Left lung (tissue), 14 donors: ENCODE measurements at places on chromosomes 1 and 21. TPM values are rescaled to one million over a fixed set of nuclear protein-coding genes. Genes with fewer than 3 reads are reported as not detected.

DNA sequence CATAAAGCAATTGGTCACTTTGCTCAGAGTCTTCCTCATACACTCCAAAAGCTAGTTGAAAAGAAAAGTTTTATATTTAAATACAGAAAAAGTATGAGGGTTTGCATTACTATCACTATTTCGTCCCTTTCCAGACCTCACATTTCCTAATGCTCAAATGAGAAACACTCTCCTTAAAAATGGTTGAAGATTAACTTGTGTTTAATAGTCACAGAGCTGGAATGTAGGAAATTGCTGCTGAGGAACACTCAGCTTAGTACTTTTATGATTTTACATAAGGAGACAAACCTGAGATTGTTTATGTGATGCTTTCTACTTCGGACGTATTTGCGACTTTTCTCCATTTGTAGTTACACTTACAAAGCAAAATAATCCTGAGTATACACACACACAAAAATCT is 39.8 kb downstream of the MYSM1 start:
- no peak for DNase-seq

- DNase-seq: peak; percentile 69
These were observed 1.2 kb downstream of the SARS1 start for GRCh38 chr1:109214695-109215623.

DNA sequence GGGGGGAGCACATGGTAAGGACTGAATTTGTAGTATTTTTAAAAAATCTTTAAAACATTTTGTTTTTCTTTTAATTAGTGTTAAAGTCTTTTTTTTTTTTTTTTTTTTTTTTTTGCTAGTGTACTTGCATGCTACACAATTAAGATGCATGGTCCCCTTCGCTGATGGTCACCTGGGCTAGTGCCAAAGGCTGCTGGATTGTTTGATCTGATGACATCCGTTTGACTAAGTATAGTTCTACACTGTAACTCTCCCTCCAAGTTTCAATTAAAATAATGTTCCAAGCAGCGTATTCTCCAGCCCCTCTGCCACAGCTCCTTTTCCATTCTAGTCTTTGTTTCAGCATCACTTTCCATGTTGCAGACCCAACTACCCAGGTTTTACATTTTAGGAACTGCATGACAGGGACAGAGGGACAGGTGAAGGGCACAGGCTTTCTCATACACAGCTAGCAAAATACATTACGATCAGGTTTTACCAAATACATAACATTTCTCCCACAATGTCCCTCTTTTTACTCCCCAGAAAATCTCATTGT is 852 bp upstream of the RAVER2 start:
- no peak for DNase-seq

DNA sequence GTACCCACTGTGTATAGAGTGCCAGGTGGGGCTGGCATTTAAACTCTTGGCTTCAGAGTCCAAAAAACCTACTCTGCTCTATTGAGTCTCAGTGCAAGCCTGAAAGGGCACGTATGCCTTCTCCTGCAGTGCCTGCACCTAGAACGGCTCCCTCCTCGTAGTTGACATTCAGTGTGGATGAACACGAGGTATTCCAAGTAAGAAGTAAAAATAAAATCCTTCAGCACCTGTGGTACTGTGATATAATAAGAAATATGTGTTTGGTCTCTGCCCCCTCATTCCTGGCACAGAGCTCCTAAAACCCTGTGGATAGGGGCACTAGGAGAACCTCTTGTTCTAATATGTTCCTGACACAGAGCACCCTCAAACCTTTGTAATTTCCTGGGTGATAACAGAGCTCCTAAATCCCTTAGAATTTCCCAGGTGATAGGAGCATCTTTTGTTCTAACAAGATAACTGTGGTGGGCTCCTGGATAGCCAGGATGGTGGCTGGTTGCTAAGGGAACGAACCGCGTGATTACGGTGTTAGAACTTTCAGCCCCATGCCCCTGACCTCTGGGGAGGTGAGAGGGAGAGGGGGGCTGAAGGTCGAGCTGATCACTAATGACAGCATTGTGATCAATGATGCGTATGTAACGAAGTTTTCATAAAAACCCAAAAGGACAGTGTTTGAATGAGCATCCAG is 16.8 kb downstream of the UCK2 start:
- no peak for DNase-seq

DNA sequence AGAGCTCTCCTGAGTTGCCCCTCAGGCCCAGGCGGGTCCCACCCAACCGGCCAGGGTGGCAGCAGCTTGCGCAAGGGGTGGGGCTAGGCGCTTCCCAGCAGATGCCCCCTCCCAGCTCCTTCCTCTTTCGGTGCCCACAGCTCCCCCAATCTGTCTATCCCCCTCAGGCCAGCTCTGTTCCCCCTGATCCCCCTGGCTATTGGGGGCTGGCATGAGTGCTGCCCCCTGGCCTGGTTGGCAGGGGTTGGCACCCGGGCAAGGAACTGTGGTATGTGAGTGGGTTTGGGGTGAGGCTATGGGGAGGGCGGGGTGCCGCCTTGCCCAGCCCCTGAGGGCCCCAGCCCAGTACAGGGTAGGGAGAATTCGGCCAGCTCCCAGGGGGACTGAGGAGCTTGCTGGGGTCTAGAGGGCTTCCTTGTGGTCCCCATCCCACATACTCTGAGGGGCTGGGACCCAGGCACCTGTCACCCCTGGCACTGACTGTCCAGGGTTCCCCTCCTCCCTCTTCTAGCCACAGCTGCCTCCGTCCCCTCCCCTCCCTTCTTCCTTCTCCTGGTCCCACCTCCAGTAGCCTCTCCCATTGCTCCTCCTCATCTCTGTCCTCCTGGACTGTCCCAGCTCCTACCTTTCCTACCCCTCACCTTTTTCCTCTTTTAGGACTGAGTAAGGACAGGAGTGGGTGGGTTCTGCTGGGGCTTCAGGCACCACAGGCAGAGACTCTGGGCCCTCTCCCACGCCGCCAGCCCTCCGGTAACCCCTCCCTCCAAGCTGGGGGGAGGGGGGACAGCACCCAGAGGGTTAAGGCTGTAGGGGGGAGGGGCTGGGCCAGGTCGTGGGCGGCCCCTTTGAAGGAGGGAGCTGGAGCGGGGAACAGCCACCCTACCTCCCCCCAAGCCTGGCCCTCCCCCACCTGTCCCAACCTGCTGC is 5.7 kb downstream of the ZBTB7B start:
- DNase-seq: peak; percentile 87

DNA sequence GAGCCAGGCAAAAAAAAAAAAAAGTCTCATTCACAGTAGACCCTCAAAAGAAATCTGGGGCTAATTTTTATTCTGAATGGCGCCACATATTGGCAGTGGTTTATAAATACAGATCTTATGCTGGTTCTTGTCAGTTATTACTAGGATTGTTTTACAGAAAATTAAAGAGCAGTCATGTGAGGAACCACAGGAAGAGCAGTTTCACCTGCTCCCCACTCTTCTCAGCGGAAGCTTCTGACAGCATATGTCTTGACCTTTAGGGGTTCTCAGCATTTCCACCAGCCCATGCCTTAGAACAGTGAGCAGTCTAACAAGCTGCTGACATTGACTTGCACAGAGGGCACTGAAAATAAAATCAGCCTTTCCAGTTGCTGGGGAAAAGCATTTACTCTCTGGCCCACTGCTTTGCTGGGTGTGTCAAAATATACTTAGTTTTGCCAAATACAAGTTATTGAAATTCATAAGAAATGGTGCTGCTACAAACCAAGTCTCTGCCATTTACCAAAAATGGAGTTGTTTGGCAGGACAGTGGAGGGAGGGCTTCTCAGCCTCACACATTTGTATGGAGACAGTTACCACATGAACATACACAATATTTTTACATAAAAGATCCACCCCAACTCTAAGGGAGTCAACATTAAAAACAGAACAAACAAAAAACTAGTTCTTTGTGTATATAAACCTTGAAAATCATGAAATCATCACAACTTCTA is 144.2 kb downstream of the SYT2 start:
- no peak for DNase-seq

GRCh38 chr1:183841950-183842794 is 37.3 kb downstream of the RGL1 start:
- DNase-seq: no peak

GRCh38 chr1:54248966-54249365 is 49.0 kb downstream of the MRPL37 start:
- no peak for DNase-seq

DNA sequence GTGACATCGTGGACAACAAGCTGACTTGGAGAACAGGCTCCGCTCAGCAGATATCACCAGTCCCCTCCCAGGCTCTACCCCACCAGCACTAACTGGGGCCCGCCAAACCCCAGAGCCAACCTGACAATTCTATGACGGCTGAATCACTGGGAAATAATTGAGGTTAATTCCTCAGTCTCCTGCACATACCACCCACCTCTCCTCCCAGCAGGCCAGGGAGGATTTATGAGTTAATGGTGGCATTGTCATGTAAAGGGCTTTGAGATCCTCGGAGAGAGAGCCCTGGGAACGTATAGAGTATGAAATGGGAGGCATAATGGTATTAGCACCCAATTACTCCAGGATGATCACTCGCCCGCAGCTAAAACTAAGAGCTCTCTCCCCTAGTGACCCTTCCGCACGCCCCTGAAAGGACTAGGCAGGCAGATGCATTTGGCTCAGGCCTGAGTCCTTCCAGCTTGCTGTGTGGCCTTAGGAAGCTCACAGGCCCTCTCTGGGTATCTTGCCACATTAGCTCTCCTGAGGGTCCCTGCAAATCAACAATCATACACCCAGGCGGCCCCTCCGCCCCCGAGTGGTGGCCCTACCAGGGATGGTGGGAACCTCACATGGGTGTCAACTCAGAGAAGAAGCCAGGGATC is 27.3 kb upstream of the PAX7 start:
- no peak for DNase-seq

DNA sequence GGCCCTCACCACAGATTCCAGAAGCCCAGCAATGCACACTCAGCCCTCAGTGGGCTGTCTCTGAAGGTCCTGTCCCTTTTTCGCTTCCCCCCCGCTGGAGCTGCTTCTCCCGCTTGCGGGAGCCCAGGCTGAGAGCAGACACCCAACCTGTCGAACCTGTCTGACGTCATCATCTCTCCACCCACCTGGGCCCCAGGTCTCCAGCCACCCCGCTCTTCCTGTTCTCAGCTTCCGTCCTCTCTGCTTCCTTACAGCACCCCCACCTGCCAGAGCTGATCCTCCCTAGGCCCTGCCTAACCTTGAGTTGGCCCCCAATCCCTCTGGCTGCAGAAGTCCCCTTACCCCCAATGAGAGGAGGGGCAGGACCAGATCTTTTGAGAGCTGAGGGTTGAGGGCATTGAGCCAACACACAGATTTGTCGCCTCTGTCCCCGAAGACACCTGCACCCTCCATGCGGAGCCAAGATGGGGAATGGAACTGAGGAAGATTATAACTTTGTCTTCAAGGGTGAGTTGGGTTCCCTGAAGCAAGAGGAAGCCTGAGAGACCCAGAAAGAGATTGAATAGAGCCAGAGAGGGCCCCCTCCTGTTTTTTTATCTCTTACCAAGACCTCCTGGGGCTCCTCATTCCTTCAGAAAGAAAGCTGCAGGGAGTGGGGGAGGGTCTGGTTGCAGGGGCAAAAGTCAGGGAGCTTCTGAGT is at the start of gene RAB25:
TSS of gene RAB25 (plus strand) at position 224 of the 700 bp plus-strand sequence. CDS start at position 465, 241 bp downstream.
- DNase-seq: peak; percentile 79

DNA sequence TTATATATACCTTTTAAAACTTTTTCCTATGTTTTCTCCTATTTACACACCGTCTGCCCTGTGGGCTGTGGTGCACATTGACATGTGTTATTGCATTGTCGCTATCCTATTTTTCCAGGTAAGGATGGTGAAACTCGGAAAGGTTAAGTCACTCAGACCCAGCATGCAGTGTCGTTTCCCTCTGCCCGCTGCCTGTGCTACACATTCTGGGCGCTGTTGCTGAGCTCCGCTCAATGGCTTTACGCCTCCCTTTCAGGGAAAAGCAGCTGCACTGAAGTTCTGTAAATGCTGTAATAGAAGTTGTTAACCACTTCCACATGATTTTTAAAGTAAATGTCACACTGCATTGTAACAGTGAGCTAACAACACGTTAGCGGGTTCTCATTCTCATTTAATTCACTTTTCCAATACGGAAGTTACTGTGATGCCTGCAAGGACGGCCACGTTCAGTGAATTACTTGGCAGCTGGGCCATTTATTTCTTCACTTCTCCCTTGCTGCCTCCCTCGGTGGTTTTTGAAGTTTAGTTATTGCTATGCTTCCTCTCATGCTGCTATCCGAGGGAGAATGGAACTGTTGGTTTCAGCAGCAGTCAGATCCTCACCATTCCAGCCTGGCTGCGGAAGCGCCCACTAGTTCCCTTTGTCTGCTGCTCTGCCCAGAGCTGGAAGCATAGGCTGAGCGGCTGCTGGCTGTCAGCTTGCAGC is 288.7 kb downstream of the SPATA17 start:
- DNase-seq: no peak

DNA sequence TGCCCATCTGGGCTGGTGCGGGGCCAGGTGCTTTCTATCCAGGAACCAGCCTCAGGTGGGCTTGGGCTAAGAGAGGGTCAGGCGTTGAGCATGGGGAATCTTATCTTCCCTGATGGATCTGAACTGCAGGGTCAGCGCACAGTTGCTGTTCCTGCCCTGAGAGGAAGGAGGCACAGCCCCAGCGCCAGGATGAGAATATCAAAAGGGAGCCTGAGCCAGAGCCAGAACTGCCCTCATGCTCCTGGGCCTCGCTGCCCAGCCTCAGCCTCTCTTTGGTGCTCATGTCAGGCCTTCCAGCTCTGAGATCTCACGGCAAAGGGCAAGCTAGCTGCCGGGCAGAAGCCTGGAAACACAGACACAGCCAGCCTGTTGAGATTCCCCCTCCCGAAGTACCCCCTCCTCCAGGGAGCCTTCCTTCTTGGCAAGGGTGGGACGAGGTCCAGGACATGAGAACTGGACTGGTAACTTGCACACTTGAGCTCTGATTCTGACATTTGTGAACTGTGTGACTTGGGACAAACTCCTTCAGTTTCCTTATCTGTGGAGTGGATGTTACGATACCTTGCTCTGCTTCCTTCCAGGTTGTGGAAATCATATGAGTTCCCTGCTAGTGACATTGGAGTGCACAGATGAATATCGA is 1.2 kb upstream of the LAD1 start:
- DNase-seq: no peak

DNA sequence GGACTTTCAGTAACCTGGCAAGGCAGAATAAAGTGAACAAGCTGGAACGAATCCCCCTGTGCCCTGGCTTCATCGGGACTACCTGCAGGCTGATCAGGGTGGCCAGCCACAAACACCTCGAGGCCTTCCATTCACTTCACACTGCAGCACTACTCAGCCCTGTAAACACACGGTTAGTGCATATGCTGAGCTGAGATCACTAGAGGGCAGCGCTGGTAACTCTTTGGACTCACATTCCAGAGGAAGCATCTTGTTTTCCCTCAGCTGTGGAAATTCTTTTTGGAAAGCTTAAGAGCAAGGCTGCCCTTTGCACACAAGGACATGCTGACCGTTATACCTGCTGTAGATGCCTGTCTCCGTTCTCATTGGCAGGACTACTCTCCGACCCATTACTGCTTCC is 32.1 kb downstream of the PCSK9 start:
- no peak for DNase-seq

GRCh38 chr1:219708919-219709543 is 96.1 kb upstream of the ZC3H11B start:
- no peak for DNase-seq

KRTAP12-1 gene
- not detected for polyA plus RNA-seq

HTR6 gene
- polyA plus RNA-seq: not detected

SELP gene
- polyA plus RNA-seq: 8.3 TPM
